ENCODE measurements at places on chromosomes 5 and 9.

DNA sequence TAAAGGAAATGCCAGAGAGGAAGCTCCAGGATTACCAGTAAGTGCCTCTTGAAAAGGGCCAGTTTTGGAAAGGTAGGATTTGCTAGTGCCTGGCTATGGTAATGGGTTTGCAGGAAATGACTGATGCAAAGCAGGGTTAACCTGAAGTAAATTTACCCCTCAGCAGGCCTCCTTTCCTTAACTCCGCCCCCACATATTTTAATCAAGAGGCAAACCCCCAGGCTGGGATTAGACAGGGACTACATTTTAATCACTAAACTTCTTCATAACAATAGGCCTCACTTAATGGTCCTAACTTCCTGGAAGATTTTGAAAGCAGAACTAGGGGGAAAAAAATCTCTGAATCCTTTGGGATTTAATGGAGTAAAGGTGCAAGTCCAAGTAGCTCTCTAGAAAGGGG lies 10.2 kb upstream of the SLC1A3 start:
- DNase-seq: no peak

GRCh38 chr5:68114378-68115040 lies 101.0 kb upstream of the PIK3R1 start:
- DNase-seq: peak; percentile 95

DNA sequence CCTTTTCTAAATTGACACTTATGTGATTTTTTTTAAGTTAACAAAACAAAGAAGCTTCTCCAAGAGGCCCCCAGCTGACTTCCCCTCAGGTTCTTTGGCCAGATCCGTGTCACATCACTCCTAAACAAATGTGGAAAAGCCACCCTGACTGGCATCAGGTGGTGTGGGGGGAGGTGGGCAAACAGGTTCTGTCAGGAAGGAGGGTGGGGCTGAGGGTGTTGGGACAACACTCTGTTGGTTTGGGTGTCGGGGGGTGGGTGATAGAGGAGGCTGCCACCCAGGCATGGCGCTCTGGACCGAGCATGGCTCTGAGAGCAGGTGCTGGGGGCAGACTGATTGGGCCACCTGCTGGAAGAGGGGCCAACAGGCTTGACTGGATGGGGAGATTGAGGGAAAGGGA lies 210.9 kb downstream of the HSPA4 start:
- DNase-seq: no peak

DNA sequence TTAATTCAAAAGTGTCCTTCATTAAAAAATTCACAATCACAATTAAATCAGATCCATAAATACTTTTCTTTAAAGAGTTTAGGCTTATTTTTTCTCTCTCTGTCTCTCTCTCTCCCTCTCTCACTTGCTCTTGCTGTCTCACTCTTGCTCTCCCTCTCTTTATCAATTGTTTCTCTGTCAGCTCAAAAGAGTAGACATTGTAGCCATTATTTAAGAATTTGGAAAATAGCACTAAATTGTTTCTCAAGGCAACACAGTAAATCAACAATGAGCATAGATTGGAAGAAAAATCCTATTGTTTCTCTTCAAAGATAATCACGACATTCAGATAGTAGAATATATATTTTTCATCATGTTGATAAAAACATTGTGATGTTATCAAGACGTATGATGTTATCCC lies 1114.0 kb downstream of the PTPRD start:
- DNase-seq: no peak

DNA sequence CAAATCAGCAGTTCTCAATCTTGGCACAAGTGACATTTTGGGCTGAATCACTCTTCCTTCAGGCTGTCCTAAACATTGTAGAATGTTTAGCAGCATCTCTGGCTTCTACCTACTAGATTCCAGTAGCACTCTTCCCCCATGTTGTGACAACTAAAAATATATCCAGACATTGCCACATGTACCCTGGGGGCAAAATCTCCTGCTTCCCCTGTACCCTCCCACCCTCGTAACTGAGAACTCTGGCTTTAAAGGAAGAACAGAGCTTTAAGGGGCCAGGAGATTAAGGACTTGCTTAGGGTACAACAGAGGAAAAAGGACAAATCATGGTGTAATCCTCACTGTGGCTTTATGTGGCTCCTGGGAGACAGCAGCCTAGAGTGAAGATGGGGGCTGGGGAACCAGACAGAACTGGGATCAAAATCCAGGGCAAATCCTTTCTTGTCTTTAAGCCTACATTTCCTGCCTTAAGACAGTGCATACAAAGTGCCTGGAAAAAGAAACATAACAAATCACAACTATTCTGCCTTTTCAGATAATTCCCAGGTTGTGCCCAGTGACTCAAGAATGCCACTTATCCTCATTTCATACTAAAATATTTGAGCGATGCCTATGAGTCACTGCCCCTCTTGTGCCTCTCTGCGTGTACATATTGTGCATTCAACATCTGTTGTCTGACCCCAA lies 109.3 kb downstream of the DAPK1 start:
- DNase-seq: peak; percentile 79

GRCh38 chr5:123549256-123549904 lies 37.4 kb downstream of the CSNK1G3 start:
- DNase-seq: no peak

DNA sequence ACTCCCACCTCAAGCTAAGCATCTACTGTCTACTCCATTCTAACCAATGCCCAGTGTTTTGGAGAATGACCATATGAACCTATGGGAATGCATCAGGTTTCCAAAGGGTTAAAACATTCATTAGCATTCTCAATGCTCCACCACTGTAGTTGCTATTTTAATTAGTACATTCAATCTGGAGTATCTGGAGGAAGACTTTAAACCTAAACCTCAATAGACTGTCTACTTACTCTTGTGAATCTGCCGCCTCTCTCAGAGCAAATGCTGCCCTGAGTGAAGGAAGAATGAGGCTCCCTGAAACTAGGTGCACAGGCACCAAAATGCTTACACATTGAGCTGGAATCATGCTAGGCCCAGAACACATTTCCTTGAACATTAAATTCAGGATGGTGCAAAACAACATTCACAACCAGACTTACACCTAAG lies 2.0 kb downstream of the ENC1 start:
- no peak for DNase-seq

- DNase-seq: peak; percentile 65
Observed at GRCh38 chr9:76194896-76195295, 199.3 kb downstream of the RFK start.

DNA sequence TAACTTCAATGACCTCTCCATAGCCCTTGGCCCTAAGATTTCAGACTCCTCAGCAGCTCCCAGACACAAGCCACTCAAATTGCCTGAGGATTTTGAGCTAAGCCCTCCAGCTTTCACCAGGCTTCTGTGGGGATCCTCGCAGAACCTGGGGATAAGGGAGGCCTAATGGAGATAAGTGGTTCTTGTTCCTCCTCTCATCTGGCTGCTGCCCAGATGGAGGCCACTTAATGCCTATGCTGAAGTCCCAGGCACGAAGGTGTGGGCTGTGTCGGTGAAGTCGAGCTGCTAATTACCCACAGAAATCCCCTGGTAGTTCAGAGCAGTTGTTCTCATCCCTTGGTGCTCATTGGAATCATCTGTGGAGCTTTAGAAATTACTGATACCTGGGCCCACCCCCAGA lies 10.3 kb upstream of the FAT2 start:
- DNase-seq: no peak

GRCh38 chr9:135083241-135083810 lies 4.1 kb upstream of the OLFM1 start:
- DNase-seq: no peak
